Effector memory CD8-positive, alpha-beta T cell (primary cell): ENCODE measurements at places on chromosomes 7 and 10.

- no peak for DNase-seq
- no peaks in the 10 kb centered on the region for H3K36me3 ChIP-seq
- H3K4me3 ChIP-seq = no peak overlapping the region
- H3K27me3 ChIP-seq = peaks cover 58% of the 10 kb centered on the region
- H3K4me1 ChIP-seq = no peaks in the 10 kb centered on the region
- H3K27ac ChIP-seq = no peak overlapping the region
Observed at GRCh38 chr7:45236666-45237065, 79.1 kb downstream of the RAMP3 start.

DNA sequence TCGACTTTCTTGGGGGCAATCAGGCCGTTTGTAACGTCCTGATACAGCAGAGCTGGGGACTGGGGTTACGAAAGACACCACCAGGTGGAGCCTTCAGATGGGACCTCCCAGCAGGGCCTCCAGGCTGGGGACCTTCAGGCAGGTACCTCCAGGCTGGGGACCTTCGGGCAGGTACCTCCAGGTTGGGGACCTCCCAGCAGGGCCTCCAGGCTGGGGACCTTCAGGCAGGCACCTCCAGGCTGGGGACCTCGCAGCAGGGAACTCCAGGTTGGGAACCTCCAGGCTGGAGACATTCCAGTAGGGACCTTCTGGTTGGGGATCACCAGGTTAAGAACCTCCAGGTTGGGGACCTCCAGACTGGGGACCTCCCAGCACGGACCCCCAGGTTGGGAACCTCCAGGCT lies 23.5 kb upstream of the GPR146 start:
- no peaks in the 10 kb centered on the region for H3K36me3 ChIP-seq
- peaks cover 11% of the 10 kb centered on the region for H3K4me1 ChIP-seq
- H3K4me3 ChIP-seq = no peak overlapping the region

DNA sequence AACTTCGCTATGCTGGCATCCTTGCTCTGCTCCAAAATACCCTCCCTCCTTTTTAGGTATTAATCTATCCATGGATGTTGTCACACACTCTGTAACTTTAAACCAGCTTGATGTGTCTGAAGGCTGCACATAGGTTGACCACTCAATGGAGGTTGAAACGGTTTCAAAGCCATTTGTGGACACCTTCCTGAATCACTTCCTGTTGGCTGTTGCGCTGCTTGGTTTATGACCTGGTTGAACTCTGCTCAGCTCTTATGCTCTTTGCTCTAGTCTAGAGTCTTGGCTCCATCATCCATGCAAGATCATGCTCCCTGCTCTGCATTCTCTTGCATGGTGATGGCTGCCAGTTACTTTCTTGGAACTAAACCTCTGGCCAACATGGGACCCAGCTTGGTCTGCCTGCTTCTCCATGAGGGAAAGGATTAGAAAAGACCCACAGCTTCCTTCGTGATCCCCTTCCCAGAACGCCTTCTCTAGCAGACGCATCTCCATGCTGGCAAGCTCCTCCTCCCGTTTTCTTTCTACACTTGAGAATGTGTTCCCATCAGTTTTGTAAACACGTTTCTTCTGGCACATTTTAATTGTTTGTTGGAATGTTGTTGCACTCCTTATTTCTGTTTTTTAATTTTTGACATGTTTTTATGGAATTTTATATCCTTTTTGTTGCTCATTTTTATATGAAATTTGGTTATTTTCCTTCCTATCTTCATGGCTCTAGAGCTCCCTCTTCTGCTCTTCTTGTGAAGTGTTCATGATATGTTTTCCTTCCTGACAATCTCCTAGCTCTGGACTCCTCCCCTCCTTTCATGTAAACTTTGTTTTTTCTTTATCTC lies 149.8 kb downstream of the XPNPEP1 start:
- no peak for DNase-seq
- H3K4me1 ChIP-seq = no peaks in the 10 kb centered on the region
- H3K27me3 ChIP-seq = peaks cover 2% of the 10 kb centered on the region
- no peaks in the 10 kb centered on the region for H3K36me3 ChIP-seq

GRCh38 chr7:157352516-157352915 lies 15.7 kb downstream of the DNAJB6 start:
- peak overlapping the region; percentile 84 for H3K27ac ChIP-seq
- H3K27me3 ChIP-seq = no peaks in the 10 kb centered on the region
- no peak for DNase-seq

GRCh38 chr7:50978633-50979215 lies 196.0 kb upstream of the GRB10 start:
- H3K36me3 ChIP-seq = no peaks in the 10 kb centered on the region
- no peak overlapping the region for H3K4me3 ChIP-seq
- H3K27me3 ChIP-seq = peaks cover 19% of the 10 kb centered on the region

GRCh38 chr10:114400091-114400490 lies 4.2 kb downstream of the AFAP1L2 start:
- DNase-seq = no peak
- no peak overlapping the region for H3K27ac ChIP-seq
- no peaks in the 10 kb centered on the region for H3K4me1 ChIP-seq
- H3K4me3 ChIP-seq = no peak overlapping the region
- no peaks in the 10 kb centered on the region for H3K36me3 ChIP-seq

DNA sequence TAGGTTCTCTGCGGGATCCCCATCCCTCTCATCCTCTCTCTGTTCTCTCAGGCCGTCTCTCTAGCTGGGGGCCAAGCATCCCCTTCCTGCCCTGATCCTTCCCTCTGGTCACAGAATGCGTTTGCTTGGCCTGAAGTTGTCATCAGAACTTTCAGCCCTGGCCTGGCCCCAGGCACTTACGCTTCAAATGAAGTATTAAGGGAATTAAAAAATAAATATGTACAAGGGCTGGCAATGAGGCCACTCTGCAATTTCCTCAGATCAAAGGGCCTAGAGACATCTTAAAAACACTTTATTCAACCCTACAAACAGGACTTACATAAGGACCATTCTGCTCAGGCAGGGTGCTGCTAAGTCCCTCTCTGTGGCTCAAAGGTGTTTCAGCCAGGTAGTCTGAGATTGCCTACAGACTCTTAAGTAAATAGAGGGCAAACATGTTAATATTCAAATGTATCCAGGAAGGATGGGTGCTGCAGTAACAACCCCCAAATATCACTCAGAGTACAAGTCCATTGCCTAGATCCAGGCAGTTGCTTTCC lies 16.0 kb downstream of the SFTPD start:
- DNase-seq = no peak
- no peak overlapping the region for H3K27ac ChIP-seq
- H3K4me3 ChIP-seq = no peak overlapping the region
- H3K4me1 ChIP-seq = no peaks in the 10 kb centered on the region
- H3K36me3 ChIP-seq = no peaks in the 10 kb centered on the region

- no peak overlapping the region for H3K27ac ChIP-seq
- no peak for DNase-seq
- no peaks in the 10 kb centered on the region for H3K4me1 ChIP-seq
Observed at GRCh38 chr7:56091591-56091990, 1.2 kb downstream of the PHKG1 start.

GRCh38 chr10:48904861-48905260 lies 34.8 kb downstream of the LRRC18 start:
- H3K4me1 ChIP-seq = no peaks in the 10 kb centered on the region
- H3K27ac ChIP-seq = no peak overlapping the region
- H3K4me3 ChIP-seq = no peak overlapping the region
- H3K36me3 ChIP-seq = no peaks in the 10 kb centered on the region
- H3K27me3 ChIP-seq = peaks cover 26% of the 10 kb centered on the region
- no peak for DNase-seq

DNA sequence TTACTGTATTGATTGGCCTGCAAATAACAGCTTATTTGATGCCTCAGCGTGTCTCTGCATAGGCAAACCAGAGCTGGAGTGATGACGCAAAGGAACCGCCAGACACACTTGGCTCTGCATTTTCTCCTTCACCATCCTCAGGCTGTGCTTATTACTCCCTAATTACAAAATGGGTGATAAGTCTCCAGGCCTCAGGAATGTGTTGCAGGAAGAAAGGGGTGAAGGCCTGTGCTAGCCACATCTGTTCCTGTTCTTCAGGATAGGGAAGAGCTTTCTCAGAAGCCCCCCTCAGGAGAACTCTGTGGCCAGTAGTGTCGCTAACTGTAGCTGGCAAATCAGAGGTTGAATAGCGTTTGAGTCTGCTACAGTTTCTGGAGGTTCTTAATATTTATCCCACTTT lies 5.1 kb downstream of the TDRD1 start:
- no peaks in the 10 kb centered on the region for H3K36me3 ChIP-seq
- no peak for DNase-seq
- no peaks in the 10 kb centered on the region for H3K4me1 ChIP-seq
